ENCODE measurements at places on chromosomes 12 and 14.

- H3K27ac ChIP-seq: no peak overlapping the region
- no peak overlapping the region for H3K4me3 ChIP-seq
- no peak for DNase-seq
- H3K4me1 ChIP-seq: no peaks in the 10 kb centered on the region
Observed at GRCh38 chr12:51601241-51601640, 10.2 kb downstream of the SCN8A start.

- H3K27me3 ChIP-seq: peaks cover 18% of the 10 kb centered on the region
- no peak within 1 kb of the TSS for H3K27ac ChIP-seq
- no peak within 1 kb of the TSS for H3K4me3 ChIP-seq
- DNase-seq: no peak
- H3K36me3 ChIP-seq: no peaks in the 10 kb centered on the region
Observed at GRCh38 chr14:24071144-24071697, at the start of gene CPNE6. Gene CPNE6 (plus strand): TSS chr14:24071562. CDS start chr14:24072937, 1,375 bp downstream.

DNA sequence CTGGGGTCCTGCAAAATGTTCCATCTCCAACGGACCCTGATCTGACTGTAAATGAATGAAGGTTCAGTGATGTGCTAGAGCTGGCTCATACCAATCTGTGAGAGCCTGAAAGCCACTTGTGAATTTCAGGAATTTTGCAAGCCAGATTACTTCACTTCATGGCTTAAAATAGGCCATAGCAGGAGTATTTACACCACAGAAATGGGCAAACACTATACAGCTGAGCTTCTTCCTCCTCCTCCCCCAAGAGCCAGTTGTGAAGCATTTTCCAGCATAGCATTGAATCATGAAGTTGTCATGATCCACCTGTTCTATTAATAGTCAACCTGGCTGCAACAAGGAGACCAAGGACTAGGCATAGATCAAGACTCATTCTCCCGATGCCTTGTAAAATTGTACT, 141.3 kb upstream of the RASSF8 start:
- H3K27ac ChIP-seq: no peak overlapping the region
- H3K36me3 ChIP-seq: no peaks in the 10 kb centered on the region
- H3K27me3 ChIP-seq: no peaks in the 10 kb centered on the region
- H3K4me3 ChIP-seq: no peak overlapping the region

- no peak overlapping the region for H3K27ac ChIP-seq
- no peak for DNase-seq
- no peaks in the 10 kb centered on the region for H3K36me3 ChIP-seq
Observed at GRCh38 chr12:132502149-132502881, 12.4 kb downstream of the FBRSL1 start.

GRCh38 chr12:6492838-6493496, at the start of gene MRPL51:
Gene MRPL51 (minus strand): TSS chr12:6493262. CDS start chr12:6493136, 126 bp downstream.
- H3K27ac ChIP-seq: peak within 1 kb of the TSS; percentile 99
- peak; percentile 97 for DNase-seq
- peak within 1 kb of the TSS; percentile 42 for H3K4me3 ChIP-seq
- H3K27me3 ChIP-seq: no peaks in the 10 kb centered on the region

DNA sequence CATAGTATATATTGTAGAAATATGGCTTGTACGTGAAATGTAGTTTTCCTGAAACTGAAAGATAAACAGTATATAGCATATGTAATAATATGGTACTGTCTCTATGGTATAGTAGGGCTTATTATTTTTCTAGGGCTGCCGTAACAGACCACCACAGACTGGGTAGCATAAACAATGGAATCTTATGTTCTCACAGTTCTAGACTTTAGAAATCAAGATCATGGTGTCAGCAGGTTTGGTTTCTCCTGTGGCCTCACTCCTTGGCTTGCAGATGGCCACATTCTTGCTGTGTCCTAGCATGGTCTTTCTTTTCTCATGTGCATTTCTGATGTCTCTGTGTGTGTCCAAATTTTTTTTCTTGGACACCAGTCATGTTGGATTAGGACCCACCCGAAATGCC, 155.8 kb downstream of the TMTC2 start:
- no peak overlapping the region for H3K27ac ChIP-seq
- no peaks in the 10 kb centered on the region for H3K36me3 ChIP-seq
- H3K27me3 ChIP-seq: no peaks in the 10 kb centered on the region
- no peak overlapping the region for H3K4me3 ChIP-seq
- no peaks in the 10 kb centered on the region for H3K4me1 ChIP-seq

Measured in heart left ventricle (tissue), 16 donors.